SJSA1 (cell line): ENCODE measurements at places on chromosomes 3 and 15. TPM values are rescaled to one million over a fixed set of nuclear protein-coding genes. Genes with fewer than 3 reads are reported as not detected.
A peak's percentile ranks its signal among the peaks of the same experiment; 100 is the strongest.

Gene ADGRG7
- total RNA-seq, result not detected in 2 replicates

DNA sequence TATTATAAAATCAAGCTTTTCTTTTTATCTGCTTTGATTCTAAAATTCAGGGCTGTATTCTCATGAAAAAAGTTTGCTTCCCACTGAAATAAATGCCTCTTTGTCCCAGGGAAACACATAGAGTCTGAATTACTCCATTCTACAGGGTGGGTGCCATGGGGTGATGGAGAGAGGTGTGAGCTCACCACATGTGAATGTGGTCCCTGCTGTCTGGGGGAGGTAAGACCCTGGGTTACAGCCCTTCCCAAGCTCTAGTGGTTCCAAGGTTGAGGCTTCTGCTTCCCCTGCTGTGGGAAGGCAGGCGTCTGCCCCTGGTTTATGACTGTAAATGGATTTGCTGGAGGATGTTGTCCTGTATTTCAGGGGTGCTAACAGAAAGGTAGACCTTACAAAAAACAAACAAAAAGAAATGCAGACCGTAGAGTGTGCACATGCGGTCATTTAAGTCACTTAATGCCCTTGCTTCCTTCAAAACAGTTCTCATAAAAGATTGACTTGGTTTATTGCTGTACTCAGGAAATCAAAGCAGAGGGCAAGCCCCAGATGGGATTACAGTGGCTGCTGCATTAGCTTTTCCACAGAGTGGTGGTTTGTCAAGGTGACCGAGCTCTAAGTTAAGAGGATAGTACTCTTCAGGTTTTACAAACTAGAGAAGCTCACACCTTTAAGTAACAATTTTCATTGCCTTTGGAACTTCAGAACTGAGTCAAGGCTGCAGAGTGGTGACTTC lies 49.2 kb downstream of the CTDSPL start:
- no peak overlapping the region for H3K27ac ChIP-seq
- no peaks in the 10 kb centered on the region for H3K36me3 ChIP-seq
- H3K27me3 ChIP-seq, result no peaks in the 10 kb centered on the region

DNA sequence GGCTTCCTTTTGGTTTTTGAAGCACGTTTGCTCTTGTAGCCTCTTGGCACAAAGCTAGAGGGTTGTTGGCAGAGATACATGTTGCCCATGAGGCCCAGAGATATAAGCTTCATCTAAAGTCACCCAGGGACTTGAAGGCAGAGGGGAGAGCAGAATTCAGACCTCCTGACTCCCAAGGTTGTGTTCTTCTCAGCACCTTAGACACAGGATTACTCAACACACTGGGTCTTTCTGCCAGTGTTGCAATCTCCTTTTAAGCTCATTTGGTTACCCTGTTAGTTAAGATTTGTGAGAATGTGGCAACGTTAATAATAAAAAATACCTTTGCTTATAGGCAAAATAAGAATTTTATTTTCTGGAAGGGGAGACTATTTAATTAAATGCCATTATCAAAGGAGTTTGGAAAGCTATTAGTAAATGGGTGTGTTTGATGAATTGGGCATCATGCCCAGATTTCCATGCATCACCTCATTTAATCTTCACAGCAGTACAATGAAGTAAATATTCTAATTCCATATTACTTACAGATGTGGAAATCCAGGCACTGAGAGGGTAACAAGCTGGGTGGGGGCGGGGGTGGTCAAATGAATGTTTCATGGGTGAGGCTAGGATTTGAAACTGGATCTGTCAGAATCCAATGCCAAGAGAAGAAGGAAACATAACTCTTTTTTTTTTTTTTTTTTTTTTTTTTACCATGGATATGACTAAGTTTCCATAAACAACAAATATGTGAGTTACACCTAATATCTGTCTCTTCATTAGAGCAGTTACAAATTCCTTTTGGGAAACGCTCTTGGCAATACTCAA lies 183.3 kb downstream of the NR1D2 start:
- H3K27ac ChIP-seq, result no peak overlapping the region
- no peaks in the 10 kb centered on the region for H3K27me3 ChIP-seq
- no peak for DNase-seq
- peaks cover 6% of the 10 kb centered on the region for H3K4me1 ChIP-seq
- H3K36me3 ChIP-seq, result no peaks in the 10 kb centered on the region
- H3K4me3 ChIP-seq, result no peak overlapping the region

- no peaks in the 10 kb centered on the region for H3K36me3 ChIP-seq
- H3K27me3 ChIP-seq, result no peaks in the 10 kb centered on the region
- H3K4me3 ChIP-seq, result no peak overlapping the region; the same call in 1 of the 2 replicates
- H3K4me1 ChIP-seq, result peaks cover 34% of the 10 kb centered on the region
- peak overlapping the region; percentile 93 for H3K27ac ChIP-seq
Observed at GRCh38 chr15:58552505-58553364, 120.9 kb downstream of the LIPC start.

DNA sequence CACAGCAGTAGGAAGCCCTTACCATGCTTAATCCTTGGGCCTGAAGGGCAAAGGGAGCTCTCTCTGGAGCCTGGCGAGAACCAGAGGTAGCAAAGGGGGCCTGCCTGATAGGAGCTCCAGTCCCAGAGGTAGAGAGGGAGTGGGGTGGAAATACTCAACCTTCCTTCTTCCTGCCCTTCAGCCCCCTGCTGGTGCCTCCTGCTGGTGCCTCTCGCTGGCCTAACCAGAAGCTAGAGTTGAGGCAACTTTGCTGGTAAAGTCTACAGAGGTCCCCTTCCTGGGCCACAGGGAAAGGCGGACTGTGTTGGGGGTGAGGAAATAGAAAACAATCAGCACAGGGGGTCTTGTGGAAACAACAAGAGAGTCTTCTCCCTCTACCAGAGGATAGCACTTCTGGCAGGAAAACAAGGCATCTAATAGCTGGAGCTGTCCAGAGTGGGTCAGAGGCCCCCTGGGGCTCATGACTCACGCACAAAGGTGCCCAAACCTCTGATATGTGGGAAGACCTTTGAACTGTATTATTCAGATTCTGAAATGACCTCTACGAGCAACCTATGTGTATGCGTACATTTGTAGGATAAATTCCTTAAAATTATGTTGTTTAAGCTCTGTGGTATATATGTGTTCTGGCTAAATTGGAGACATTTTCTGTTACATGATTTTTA lies 133.9 kb downstream of the LRRC28 start:
- H3K27ac ChIP-seq, result no peak overlapping the region
- no peak overlapping the region for H3K4me3 ChIP-seq
- no peaks in the 10 kb centered on the region for H3K27me3 ChIP-seq
- no peaks in the 10 kb centered on the region for H3K4me1 ChIP-seq
- H3K36me3 ChIP-seq, result peaks cover 2% of the 10 kb centered on the region; the same call in 1 of the 2 replicates

Gene MAGEF1
- 41.7 and 54.8 TPM in 2 replicates for total RNA-seq

DNA sequence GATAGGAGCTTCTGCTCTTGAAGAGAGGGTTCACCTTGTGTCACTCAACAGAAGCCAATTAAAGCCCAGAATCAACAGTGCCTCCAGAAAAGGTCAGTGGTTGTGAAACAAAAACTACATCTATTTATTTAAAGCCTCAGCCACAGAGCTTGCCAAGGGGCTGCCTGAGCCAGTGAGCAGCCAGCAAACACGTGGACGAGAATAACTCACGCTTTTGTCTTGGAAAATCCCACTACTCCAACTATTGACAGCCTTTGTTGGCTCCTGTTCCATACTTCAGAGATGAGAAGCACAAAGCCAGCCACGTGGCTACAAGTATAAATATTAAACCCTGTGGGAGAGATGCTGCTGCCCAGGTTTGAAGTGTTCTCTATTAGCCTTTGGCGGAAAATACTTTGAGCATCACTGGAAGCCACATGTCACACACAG lies 10.3 kb downstream of the GPR156 start:
- H3K27me3 ChIP-seq, result peaks cover 12% of the 10 kb centered on the region; the same call in 1 of the 2 replicates
- H3K4me1 ChIP-seq, result peaks cover 3% of the 10 kb centered on the region; the same call in 1 of the 2 replicates
- no peak for DNase-seq

Gene LIPH
- total RNA-seq, result 0.34 TPM in 1 of 2 replicates, not detected in the other

Gene WDR5B
- 5.4 and 6.3 TPM in 2 replicates for total RNA-seq

Gene SLC27A2
- total RNA-seq, result 0.13 TPM in 1 of 2 replicates, not detected in the other

DNA sequence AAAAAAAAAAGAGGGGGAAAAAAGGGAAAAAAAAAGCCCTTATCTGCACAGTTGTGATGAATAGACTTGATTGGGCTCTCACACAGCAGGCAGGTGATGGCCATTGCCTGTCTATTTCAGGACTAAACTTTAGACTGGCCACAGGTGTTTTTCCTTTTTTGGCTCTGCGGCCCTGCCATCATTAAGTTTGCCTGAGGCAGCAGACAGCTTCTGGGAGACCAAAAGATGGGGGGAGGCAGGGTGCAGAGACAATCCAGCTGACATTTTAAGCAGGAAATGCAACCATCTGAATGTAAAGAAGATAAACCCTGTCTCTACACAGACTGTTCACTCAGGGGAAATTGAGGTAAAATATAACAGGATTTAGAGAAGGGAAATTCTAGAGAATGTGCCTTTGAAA lies 295.0 kb upstream of the KCNH8 start:
- H3K4me3 ChIP-seq, result no peak overlapping the region
- H3K4me1 ChIP-seq, result no peaks in the 10 kb centered on the region
- H3K27me3 ChIP-seq, result no peaks in the 10 kb centered on the region
- no peak for DNase-seq
- H3K36me3 ChIP-seq, result no peaks in the 10 kb centered on the region

Gene AGBL1
- not detected in 2 replicates for total RNA-seq

- no peaks in the 10 kb centered on the region for H3K27me3 ChIP-seq
- DNase-seq, result no peak
- H3K36me3 ChIP-seq, result no peaks in the 10 kb centered on the region
- peaks cover 5% of the 10 kb centered on the region; the same call in 1 of the 2 replicates for H3K4me1 ChIP-seq
- H3K4me3 ChIP-seq, result no peak overlapping the region
- no peak overlapping the region for H3K27ac ChIP-seq
Observed at GRCh38 chr3:59192473-59192872, 142.6 kb upstream of the CFAP20DC start.

Gene TTC23
- 11.9 and 31.9 TPM in 2 replicates for total RNA-seq

DNA sequence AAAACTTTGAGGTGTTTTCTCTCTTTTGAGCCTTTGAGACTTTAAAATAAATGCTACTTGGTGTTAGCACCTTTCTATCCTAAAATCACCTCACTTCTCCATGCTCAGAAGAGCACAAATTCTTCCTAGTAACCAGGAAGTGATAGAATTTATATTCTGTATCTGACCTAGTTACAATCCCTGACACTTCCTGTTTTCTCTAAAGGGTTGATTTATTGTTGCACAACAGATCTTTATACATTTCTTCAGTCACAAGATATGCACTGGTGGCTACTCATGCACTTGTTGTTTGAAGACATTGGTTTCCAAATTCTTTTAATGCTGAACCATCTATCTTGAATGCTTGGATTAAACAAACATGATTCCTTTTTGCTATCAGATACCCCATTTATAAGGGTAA lies 47.2 kb upstream of the CNTN3 start:
- H3K4me1 ChIP-seq, result no peaks in the 10 kb centered on the region
- no peak for DNase-seq
- H3K27me3 ChIP-seq, result no peaks in the 10 kb centered on the region

DNA sequence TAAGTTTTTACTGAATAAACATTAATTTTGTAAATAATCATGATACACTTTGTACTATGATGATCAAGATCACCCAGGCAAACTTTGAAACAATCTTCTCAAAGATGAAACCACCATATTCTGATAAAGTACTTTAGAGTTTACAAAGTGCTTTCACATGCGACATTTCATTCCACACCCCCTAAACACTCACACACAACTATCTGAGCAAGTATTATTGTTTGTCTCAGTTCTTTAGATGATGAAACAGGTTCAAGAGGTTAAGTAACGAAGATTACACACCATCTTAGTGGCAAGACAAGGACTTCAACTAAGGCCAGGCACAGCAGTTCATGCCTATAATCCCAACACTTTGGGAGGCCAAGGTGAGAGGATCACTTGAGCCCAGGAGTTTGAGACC lies 37.6 kb downstream of the ZNF148 start:
- H3K4me1 ChIP-seq, result no peaks in the 10 kb centered on the region
- no peak overlapping the region for H3K27ac ChIP-seq
- DNase-seq, result no peak
- H3K27me3 ChIP-seq, result no peaks in the 10 kb centered on the region
- no peaks in the 10 kb centered on the region for H3K36me3 ChIP-seq

DNA sequence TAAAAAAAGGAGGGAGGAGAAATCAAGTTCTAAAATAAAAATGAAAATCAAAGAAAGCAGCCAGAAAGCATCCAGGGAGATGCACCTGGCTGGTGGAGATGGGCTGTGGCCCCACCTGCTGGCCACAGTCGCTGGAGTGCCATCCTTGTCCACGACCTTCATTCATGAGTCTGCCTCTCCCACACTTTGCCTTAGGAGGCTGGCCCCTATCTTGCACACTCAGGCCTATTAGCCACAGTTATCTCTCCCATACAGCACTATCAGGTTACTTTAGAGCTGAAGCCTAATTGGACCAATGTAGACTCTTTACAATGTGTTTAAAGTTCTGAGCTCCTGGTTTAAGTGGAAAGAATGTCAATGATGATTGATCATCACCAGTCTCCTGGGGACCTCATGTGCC lies 392.0 kb upstream of the RORA start:
- no peak overlapping the region for H3K4me3 ChIP-seq
- no peak overlapping the region for H3K27ac ChIP-seq
- DNase-seq, result no peak
- H3K36me3 ChIP-seq, result no peaks in the 10 kb centered on the region
- H3K4me1 ChIP-seq, result no peaks in the 10 kb centered on the region
- H3K27me3 ChIP-seq, result no peaks in the 10 kb centered on the region

Gene GXYLT2
- total RNA-seq, result 13.3 and 18.2 TPM in 2 replicates

- no peaks in the 10 kb centered on the region for H3K27me3 ChIP-seq
- DNase-seq, result no peak
- H3K4me3 ChIP-seq, result no peak overlapping the region
- H3K27ac ChIP-seq, result no peak overlapping the region
- H3K36me3 ChIP-seq, result no peaks in the 10 kb centered on the region
Observed at GRCh38 chr15:49088996-49089395, 42.8 kb upstream of the SECISBP2L start.

Gene SLC9C1
- not detected in 2 replicates for total RNA-seq

DNA sequence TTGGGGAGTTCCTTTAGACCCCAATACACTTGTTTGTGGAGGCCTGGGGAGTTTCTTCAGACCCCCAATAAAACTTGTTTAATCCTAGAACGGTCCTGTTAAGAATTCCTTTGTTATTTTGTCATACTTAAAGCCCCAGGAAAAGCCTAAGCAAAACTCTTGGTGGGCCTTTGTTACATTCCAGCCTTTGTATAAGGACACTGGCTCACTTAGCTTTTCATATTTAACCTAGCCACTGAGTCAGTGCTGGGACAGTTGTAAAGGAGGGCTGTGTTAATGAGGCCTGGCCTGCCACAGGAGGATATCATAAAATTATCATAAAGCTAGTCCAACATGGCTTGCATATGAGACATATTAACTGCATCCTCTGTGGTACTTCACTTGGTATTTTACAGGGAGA lies 760.1 kb downstream of the ZNF385D start:
- no peaks in the 10 kb centered on the region for H3K27me3 ChIP-seq
- H3K27ac ChIP-seq, result no peak overlapping the region
- DNase-seq, result no peak
- H3K4me3 ChIP-seq, result no peak overlapping the region

DNA sequence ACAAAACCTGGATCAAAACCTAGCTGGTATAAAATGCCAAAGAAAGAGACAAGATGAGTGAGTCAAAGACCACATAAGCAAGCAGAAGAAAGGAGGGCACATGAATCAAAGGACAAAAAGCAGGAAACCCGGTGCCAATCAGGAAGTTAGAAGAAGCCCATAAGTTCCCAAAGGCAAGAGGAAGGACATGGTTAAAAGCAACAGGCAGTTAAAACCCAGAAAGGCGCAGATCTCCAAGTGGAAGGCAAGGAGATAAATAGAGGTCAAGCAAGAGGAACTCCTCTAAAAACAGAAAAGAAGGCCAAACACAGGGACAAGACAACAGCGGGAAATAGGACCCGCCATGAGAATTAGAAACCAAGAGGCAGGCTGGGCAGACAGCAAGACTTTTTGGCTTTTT lies 4.4 kb downstream of the TMOD2 start:
- H3K27ac ChIP-seq, result no peak overlapping the region
- DNase-seq, result no peak
- no peak overlapping the region for H3K4me3 ChIP-seq
- peaks cover 34% of the 10 kb centered on the region for H3K27me3 ChIP-seq
- H3K4me1 ChIP-seq, result peaks cover 12% of the 10 kb centered on the region
- H3K36me3 ChIP-seq, result no peaks in the 10 kb centered on the region

Gene PRRT3
- total RNA-seq, result 0.25 and 0.58 TPM in 2 replicates
